Fibroblast of the conjunctiva (primary cell): ENCODE measurements at places on chromosomes 1 and 21.

GRCh38 chr1:152747831-152748230, 10.0 kb upstream of the KPRP start:
- DNase-seq, result no peak

- DNase-seq, result no peak
Measured at GRCh38 chr1:208129060-208129459, 115.1 kb downstream of the PLXNA2 start.

DNA sequence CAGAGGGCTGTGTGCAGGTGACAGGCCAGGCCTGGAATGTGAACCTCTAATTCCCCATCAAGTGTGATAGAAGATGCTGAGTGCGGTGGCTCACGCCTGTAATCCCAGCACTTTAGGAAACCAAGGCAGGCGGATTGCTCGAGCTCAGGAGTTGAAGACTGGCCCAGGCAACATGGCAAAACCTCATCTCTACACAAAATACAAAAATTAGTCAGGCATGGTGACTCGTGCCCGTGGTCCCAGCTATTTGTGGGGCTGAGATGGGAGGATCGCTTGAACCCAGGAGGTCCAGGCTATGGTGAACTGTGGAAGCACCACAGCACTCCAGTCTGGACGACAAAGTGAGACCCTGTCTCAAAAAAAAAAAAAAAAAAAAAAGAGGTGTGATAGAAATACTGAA, 40.1 kb upstream of the PUM1 start:
- no peak for DNase-seq

DNA sequence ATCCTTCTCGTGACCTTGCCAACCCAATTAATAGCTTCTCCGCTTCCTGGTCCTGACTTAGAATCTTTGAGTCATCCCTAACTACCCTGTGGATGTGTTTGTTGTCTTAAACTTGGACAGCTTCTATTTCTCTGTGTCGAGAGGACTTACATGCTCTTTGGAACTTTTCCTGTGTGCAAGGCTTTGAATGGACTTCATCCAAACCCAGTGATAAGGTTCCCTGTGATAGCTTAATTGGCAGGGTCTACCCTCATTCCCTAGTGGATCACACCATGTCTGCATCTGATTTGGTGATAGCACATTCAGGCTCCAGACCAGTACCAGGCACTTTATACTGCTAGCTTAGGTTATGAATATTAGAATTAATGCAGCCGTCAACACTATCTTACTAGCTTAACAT, 378.2 kb upstream of the KAZN start:
- DNase-seq, result no peak

GRCh38 chr1:108663074-108663473, 2.2 kb upstream of the HENMT1 start:
- DNase-seq, result no peak

- DNase-seq, result no peak
Measured at GRCh38 chr1:234281826-234282489, 91.3 kb upstream of the COA6 start.
